ENCODE measurements at places on chromosomes 16 and 17. TPM values are rescaled to one million over a fixed set of nuclear protein-coding genes. Genes with fewer than 3 reads are reported as not detected.

DNA sequence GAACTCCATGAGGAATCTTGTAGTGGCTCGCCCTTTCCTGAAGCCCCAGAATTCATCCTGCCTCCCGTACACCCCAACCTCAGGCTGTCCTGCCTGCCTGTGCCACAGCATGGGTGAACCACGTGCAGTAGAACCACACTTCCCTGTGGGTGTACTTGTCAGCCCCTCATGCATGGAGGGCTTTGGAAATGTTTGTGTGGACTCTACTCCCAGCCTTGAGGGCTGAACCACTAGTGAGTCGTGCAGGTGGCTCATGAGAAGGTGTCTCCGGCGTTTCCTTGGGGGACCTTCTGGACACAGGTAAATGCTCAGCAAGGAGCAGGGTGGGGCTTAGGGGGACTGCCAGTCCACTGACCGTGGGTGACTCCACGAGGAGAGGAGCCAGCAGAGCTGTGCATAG, 58.7 kb upstream of the ADORA2B start:
- no peak for DNase-seq

GRCh38 chr16:71777329-71777728, 31.3 kb downstream of the AP1G1 start:
- DNase-seq: no peak

ITGA2B gene
- total RNA-seq: 4.3 TPM

DNAH17 gene
- total RNA-seq: not detected

DNA sequence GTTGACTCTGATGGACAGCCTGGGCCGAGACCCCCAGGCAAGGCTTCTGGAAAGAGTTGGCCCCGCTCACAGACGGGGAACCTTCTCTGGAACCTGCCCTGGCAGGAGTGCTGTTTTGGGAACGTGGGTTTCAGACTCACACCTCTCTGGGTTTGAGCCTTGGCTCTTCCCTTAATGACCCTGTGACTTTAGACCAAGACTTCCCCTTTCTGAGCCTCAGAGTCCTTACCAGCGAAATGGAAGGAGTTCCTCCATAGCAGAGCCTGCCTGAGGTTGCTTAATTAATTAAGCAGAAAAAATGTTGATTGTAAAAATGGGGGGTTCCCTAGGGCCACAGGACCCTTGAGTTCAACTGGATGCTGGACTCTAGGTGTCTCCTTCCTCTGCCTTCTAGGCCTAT, 408.2 kb downstream of the SEC14L1 start:
- no peak for DNase-seq

PLA2G10 gene
- not detected for total RNA-seq

SLC6A4 gene
- 1.2 TPM for total RNA-seq

- DNase-seq: no peak
These were observed 38.6 kb downstream of the FOXL1 start for GRCh38 chr16:86616906-86617305.

PDILT gene
- total RNA-seq: not detected

DNA sequence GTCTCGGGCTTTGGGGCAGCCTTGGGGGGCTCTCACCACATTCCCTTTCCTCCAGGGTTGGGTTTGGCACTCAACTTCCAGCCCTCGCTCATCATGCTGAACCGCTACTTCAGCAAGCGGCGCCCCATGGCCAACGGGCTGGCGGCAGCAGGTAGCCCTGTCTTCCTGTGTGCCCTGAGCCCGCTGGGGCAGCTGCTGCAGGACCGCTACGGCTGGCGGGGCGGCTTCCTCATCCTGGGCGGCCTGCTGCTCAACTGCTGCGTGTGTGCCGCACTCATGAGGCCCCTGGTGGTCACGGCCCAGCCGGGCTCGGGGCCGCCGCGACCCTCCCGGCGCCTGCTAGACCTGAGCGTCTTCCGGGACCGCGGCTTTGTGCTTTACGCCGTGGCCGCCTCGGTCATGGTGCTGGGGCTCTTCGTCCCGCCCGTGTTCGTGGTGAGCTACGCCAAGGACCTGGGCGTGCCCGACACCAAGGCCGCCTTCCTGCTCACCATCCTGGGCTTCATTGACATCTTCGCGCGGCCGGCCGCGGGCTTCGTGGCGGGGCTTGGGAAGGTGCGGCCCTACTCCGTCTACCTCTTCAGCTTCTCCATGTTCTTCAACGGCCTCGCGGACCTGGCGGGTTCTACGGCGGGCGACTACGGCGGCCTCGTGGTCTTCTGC, 8.4 kb downstream of the SLC16A3 start:
- no peak for DNase-seq

- no peak for DNase-seq
These were observed 129.6 kb downstream of the CPPED1 start for GRCh38 chr16:12674071-12674470.

KATNIP gene
- 4.8 TPM for total RNA-seq

DNA sequence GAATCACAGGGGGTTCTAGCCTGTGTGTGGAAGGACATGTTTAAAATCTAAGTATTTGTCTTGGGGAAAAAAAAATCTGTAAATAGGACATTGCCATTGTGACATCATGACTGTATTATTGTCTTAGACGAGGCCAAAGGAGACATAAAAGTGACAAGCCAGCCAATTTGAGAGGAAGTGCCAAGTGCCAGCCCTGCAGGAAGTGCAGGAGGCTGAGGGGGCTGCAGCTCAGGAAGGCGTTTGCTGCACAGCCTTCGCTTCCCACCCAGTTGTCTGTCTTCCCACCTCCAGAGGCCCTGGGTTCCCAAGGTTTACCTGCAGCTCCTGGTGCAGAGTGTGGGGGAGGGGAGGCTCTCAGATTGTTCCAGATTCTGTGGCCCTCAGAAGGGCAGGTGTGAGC, 1.3 kb downstream of the ADCY7 start:
- no peak for DNase-seq

- peak; percentile 88 for DNase-seq
These were observed 7.0 kb downstream of the KRT14 start for GRCh38 chr17:41579484-41580243.

- peak; percentile 92 for DNase-seq
These were observed 50.0 kb downstream of the SF3B3 start for GRCh38 chr16:70573451-70574121.

GRCh38 chr16:85500220-85500619, 112.9 kb upstream of the GSE1 start:
- no peak for DNase-seq

DNA sequence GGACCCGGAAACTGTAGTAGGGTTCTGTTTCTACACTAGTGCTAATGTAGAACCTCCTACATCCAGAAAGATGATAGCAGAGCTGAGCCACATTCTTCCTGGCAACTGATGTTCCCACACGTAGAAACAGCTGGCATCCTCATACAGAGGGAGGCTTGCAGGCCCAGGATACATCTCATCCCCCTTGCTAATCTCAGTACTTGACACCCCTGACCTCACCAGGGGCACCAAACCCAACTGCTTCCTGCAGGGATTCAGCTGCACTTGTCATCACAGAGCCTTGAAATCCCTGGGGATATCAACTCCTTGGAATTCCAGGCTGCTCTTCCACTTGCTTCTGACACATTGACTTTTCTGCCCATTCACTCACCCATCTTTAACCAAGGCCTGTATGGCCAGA, 75.2 kb upstream of the HSBP1 start:
- DNase-seq: no peak

- DNase-seq: no peak
These were observed 42.4 kb upstream of the MYOCD start for GRCh38 chr17:12623220-12623848.

DNA sequence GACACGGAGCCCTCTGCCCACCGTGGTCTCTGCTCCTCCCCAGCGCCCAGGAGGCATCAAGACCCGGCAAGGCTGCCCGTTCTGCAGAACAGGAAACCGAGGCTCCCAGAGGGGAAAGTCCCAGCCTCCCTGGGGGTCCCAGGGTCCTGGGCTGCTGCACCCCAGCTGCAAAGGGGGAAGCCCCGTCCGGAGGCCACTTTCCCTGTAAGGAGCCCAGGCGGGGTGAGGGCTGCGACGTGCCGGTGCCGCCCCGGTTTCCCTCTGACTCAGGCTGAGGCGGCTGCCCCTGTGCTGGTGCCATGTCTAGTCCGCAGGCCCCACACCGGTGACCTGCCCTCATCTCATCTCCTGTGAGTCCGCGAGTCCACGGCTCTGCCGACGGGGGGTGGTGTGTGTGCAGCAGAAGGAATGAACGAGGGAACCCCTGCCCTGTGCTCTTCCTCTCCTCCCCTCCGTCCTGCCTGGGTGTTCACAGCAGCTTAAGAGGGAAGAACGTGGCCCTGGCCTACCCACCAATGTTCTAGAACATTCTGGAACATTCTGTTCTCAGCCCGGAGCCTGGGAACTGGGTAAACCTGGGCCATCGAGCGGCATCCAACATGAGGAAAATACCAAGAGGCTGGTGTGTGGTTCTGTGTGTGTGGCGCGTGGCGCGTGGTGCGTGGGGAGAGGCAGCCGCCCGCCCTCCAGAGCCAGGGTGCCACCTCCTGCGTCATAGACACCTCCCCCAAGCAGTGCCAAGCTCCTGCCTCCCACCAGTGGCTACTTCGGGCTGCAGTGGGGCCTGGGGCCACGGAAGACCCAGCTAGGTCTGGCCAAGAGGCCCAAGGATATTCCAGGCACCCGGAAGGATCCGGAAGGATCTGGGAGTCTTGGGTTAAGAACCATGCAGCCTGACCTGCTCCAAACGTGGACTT, 7.0 kb upstream of the CBFA2T3 start:
- DNase-seq: no peak

GRCh38 chr17:54353789-54354525, 531.2 kb downstream of the KIF2B start:
- no peak for DNase-seq

DNA sequence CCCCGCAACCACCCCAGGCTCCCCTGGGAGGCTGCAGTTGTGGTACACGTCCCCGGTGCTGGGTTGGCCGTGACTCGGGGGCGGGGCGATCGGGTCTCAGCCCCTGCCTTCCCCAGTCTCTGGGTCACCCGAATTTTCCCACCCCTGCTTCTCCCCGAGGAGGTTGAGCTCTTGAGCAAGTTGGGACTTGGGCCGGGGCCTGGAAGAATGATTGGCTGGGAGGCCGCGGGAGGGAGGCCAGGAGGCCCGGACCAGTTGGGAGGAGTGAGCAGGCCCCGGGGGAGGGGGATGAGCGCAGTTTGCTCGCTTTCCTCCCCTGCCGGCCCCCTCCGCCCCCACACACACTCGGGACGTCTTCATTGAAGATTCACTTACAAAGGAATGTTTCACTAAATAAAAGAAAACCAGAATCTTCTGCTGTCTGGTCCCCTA, 4.5 kb upstream of the HEXIM1 start:
- DNase-seq: peak; percentile 97

GRCh38 chr16:60566901-60567300, 1469.3 kb downstream of the CDH8 start:
- peak; percentile 18 for DNase-seq

CFAP52 gene
- total RNA-seq: not detected

- DNase-seq: no peak
These were observed 7.6 kb downstream of the ADCY7 start for GRCh38 chr16:50273888-50274325.

DNA sequence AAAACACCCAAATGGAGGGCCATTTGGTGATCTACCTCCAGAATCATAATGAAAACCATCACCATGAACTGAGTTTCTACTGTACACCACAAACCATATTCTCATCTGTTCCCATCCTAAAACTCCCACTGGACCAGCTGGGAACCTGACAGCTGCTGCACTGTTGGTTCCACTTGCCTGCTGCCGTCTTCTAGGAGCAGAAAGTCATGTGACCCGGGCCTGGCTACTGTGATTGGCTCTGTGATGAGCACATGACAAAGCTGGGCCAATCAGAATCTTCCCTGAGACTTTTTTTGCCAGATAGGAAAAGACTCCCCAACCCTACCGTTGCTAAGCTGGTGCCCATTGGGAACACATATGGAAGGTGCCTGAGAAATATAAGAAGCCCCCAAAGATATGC, 264.2 kb downstream of the MRTFB start:
- no peak for DNase-seq

GRCh38 chr17:58303971-58304749, 23.4 kb upstream of the MPO start:
- DNase-seq: no peak

DNA sequence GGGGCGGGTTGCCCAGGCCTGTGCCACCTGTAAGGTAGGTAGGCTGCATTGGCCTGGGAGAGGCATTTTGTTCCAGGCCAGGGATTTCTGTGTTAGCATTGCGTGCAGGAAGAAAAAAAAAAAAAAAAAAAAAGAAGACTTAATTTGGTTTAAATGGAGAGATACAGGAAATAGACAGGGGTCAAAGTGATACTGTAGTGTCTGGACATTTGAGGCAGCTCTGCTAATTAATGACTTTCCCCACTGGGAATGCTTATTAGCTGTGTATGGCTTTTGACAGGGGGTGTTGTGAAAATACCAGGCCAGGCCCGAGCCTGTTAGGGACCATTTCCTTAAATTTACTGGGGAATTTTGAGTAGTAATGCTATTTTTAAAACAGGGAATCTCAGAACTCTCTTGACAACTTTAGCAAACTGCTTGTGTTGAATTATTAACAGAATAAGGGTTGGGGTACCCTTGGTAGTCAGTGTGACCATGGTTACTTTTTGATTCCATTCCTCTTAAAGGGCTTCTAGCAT, 1.0 kb downstream of the MAP2K4 start:
- no peak for DNase-seq

- DNase-seq: peak; percentile 91
These were observed 13.2 kb downstream of the NGFR start for GRCh38 chr17:49508061-49508865.

DNA sequence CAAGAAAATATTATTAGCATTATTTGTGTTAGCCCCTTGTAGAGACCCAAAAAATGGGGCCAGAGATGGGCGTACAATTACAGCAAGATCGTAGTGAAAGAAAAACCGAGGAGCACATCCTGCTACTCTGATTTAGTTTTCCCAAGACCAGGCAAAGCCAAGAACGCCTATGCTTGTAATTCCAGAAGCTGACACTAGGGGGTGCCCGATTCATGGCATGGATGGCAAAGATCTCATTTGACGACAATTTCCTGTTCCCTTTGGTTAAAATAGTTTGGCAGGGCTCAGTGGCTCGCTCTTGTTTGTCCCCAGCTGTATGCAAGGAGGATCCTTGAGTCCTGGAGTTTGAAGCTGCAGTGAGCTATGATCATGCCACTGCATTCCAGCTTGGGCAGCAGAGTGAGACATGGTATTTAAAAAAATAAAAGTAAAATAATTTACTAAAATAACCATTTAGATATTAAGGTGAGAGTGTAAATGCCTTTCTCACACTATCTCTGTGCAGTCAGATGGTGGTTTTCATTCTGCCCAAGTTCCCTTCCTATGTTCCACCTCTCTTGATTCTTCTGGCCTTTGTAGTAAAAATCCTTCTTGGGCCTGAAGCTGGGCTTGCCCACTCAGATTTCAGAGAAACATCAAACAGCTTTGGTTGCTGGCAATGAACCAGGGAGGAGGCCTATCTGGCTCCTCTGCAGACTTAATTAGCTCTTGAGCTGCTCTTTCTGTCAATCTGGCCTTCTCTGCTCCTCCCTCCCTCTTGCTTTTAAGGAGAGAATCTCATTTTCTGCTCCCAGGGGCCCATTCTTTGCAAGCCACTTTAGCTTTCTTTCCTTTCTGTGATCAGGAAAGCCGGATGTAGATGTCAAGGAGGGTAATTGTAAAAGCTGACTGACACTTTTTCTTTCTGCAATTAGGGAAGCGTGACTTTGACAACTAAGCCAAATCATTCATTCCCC, 31.2 kb downstream of the TMEM238L start:
- peak; percentile 86 for DNase-seq

- DNase-seq: no peak
These were observed 217.7 kb downstream of the CCDC182 start for GRCh38 chr17:57527221-57528057.
